ENCODE measurements at places on chromosomes 2 and 18.
A peak's percentile ranks its signal among the peaks of the same experiment; 100 is the strongest.

- DNase-seq: no peak
Observed at GRCh38 chr2:167783261-167784083, 463.9 kb downstream of the STK39 start.

- DNase-seq: no peak
Observed at GRCh38 chr2:174485788-174486562, 854 bp downstream of the GPR155 start.

DNA sequence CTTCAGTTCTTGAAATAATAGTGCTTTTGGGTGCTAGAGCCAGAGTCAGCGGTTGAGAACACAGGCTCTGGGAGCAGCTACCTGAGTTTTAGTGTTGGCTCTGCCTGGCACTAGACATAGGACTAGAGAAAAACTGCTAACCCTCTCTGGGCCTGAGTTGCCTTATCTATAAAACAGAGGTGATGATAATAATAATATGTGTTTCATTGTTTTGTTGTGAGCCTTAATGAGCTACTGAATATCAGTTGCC, 391.7 kb downstream of the PTPRM start:
- no peak for DNase-seq

DNA sequence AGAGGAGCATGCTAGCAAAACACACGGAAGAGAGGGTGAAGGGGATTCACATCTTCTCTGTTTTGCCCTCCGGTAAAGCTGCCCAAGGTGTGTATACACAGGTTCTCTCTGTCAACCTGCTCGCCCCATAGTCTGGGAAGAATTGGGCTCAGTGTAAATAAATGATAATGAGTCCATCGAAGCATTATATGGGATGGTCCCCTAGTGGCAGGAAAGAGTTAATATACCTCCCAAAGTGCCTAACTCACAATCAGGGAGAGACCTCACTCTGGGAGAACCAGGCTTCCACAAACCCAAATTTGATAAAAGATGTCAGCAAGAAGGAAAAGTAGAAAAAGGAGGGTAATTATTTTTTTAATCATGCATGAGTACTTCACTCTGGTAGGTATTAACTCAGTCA, 262.2 kb upstream of the ZNF521 start:
- DNase-seq: no peak

DNA sequence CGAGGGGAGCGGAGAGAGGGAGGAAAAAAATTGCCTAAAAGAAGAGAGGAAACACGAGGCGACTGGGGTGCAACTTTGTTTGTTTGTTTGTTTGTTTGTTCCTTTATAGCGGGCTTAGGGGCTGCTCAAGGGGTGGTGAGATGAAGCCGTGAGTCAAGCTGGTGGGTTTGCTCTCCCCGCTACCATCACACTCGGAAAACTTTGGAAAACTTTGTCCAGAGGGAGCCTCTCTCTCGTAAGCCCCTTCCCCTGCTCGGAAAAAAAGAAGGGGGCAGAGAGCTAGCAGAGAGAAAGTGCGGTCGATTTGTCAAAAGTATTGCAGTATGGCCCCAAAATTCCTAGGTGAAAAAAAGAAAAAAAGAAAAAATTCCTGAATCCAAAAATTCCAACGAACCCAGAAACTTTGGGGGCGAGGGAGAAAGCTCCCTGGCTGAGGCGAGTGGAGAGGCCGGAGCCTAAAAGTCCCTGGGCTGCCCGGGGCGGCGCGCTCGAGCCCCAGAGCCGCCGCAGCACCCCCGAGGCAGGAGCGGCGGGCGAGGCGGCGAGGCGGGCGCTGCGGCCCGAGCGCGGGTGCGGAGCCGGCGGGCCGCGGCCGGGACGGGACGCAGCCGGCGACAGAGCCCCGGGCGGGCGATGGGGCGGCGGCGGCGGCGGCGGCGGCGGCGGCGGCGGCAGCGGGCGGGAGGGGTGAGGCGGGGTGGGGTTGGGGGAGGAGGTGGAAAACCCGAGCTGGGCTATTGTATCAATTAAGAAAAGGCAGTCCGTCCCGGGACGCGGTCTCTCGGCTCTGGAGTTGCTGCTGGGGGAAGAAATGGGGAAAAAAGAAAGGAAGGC, 558 bp upstream of the CYP26B1 start:
- DNase-seq: no peak

DNA sequence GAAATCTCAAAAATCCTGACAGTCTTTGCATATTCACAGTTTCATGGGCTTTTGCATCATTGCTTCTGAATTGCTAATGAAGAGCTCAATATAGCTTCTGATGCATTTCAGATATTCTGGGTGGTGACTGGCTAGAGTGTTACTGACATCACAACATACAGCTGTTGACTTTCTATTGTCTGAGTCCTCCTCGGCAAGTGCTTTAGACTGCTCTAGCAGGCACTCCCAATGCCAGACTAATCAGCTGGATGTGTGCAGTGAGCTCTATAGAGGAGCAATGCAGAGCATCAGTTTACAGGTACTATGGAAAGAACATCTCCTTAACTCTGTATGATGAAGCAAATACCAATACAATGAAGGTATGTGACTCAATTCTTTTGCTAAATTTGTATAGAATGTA, 54.9 kb downstream of the R3HDM1 start:
- no peak for DNase-seq

GRCh38 chr2:23579674-23580073, 194.7 kb downstream of the KLHL29 start:
- DNase-seq: no peak

GRCh38 chr2:68855550-68855949, 15.6 kb downstream of the BMP10 start:
- DNase-seq: no peak

DNA sequence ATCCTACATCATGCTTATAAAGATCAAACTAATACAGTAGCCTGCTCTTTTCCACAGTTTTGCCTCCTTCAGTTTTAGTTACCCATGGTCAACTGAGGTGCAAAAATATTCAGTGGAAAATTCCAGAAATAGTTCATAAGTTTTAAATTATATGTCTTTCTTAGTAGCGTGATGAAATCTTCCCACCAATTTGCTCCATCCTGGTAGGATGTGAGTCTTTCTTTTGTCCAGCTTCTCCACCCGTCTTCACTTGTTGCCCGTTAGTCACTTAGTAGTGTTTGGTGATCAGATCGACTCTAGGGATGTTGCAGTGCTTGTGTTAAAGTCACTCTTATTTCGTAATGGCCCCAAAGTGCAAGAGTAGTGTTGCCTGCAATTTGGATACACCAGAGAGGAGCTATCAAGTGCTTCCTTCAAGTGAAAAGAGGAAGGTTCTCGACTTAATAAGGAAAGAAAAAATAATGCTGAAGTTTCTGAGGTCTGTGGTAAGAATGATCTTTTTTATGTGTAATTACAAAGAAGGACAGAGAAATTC, 57.0 kb downstream of the CEP192 start:
- DNase-seq: no peak

DNA sequence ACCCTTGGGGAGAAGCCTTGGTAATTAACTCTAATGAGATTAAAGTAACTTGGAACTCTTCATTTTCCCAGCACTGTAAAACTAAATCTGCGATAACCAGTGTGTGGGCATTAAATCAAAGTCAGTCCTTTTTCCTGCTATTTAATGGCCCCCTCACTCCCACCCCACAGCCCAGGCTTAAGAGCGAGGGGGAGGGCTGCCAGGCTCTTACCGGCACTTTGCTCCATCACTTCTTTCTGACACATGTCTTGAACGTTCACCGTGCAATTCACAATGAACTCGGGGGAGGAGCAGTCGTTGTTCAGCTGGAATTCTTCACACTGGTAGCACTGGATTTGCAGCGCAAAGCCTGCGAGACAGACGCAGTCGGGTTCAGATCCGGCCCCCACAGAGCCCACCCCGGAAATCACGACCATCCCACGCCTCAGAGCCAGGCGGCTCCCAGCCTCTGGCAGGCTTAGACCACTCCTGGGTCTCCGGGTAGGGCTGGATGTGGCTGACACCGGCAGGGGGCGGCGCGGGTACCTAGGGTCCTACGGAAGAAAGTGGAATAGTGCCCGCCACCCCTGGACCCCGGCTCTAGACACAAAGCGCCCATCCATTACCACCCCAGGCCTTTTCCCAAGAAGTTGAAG, 1.7 kb downstream of the LYPD1 start:
- DNase-seq: no peak

DNA sequence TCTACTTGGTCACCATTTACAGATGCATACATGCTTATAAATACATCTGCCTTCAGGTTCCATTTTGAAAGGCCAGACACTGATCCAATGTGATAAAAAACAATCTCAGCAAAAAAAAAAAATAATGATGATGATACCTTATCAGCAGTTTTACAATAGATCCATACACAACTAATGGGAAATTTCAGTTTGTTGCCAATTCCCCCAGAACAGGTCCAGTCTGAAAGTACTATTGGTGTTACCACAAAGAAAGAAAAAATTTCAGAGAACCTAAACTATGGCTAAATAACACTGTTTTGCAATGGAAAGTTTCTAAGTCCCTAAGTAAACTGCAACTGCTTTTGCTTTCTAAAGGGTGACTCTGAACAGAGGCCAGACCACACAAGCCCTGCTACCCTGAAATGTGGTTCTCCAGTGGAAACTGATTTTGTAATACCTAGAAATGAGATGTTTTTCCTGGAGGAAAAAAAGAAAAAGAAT, 54.1 kb downstream of the LPIN2 start:
- no peak for DNase-seq

DNA sequence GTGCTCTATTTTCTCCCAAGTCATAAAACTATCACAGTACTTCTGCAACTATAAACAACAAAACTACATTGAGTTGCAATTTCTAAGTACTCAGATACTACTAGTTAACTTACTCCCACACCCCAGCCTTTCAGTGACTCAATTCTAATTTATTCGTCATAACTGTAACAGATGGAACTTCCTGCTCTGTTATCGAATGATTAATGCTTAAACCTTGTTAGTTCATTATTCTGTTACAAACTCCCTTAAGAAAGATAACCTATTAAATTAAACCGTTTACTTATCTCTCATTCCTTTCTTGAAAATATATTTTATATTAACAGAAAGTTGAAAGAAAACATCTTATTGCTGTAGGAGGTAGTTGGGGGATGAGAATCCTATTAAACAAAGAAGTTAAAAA, 17.0 kb downstream of the TNFAIP6 start:
- no peak for DNase-seq

GRCh38 chr2:126797622-126798275, 100.9 kb upstream of the TEX51 start:
- no peak for DNase-seq

GRCh38 chr18:76255070-76255683, 239.9 kb downstream of the ZNF516 start:
- no peak for DNase-seq

GRCh38 chr2:240787521-240788472, 32.2 kb downstream of the KIF1A start:
- DNase-seq: no peak

GRCh38 chr2:173523497-173523896, 168.8 kb downstream of the CDCA7 start:
- DNase-seq: no peak

GRCh38 chr2:132549935-132550670, 119.9 kb downstream of the LYPD1 start:
- no peak for DNase-seq

DNA sequence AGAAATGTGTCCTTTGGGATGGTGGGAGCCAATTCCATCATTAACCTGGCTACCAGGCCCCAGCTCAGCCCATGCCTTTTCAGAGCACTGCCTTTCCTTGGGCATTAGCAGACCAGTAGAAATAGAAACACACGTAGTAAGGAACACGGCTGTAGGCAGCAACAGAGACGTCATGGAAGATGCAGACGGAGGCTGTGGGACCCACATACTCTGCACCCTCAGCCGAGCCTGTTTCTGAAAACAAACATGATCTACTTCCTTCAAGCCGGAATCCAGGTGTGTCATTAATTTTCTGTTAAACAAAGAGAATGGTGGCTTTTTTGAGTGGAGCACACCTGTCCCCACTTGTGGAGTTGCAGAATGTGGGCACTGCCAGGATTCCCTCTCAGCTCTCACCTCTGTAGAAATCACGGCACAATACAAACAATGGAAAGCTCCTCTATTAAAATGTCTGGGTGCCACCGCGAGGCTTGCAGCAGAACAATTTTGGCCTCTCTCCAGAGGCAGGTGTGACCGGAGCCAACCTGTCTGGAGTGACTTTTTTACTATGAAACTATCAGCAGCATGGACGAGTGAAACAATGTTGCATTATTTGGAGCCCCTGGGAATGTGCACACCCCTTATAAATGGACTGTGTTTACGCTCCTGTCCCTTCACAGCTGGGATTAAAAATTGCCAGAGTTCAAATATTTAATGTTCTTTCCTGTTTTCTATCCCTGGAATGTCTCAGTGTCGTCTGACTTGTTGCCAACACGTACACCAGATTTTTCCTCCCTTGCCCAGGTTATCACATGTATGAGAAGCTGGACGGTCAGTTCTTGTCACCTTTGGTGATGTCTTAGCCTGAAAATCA, 31.7 kb downstream of the SPP2 start:
- no peak for DNase-seq

- peak; percentile 57 for DNase-seq
Observed at GRCh38 chr2:172172513-172173173, 69.9 kb upstream of the DLX2 start.

GRCh38 chr2:129277585-129277981, 701.9 kb upstream of the RAB6C start:
- DNase-seq: no peak

- DNase-seq: peak; percentile 77
Observed at GRCh38 chr2:73085691-73086090, 14.2 kb upstream of the SFXN5 start.

- no peak for DNase-seq
Observed at GRCh38 chr2:26567534-26567933, 73.6 kb downstream of the CIB4 start.

DNA sequence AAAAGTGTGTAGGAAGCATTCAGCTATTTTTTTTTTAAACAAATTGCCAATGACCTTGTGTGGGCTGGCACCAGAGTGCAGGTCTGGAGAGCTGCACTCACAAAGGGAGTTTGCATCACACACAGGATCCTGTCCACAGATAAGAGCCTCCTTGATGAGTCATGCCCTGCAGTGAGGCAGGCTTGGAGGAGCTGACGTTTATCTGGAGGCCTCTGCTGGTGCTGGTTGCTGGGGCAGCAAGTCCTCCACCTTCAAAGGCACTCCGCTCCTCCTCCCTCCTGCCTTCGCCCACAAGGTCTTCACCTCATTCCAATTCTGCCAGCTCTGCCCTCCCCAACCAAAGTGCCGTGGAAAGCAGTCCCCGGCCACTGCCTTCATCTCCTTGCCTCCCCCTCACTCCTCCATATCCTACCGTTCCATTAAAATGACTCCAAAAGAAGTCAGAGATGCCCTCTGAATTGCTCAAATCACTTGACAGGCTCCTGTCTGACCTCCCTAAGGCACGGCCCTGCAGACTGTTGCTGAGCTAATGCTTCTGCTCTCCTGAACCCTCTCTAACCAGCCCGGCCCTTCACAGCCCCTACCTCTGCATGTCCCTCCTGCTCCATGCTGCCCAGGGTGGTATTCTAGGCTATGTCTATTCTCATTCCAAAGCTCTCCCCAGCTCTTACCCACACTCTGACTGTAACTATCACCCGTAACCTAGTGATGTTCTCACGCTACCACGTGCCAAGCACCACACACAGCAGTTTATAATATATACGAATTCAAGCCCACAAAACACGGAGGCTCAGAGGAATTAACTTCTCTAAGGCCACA, 30.9 kb downstream of the LONRF2 start:
- peak; percentile 34 for DNase-seq

- no peak for DNase-seq
Observed at GRCh38 chr18:34189656-34190435, 34.9 kb downstream of the NOL4 start.

GRCh38 chr2:171390941-171391516, 42.8 kb downstream of the METTL8 start:
- DNase-seq: no peak

- DNase-seq: peak; percentile 17
Observed at GRCh38 chr2:39127973-39128372, 7.1 kb upstream of the SOS1 start.

Measured in activated T-cell treated with anti-CD3 and anti-CD28 coated beads for 1 hour (primary cell).